Stimulated activated CD4-positive, alpha-beta T cell treated with anti-CD3 and anti-CD28 coated beads, Interleukin-4, amount 100 ng/mL, for 1 hour (primary cell): ENCODE measurements at places on chromosomes 7 and 10.
A peak's percentile ranks its signal among the peaks of the same experiment; 100 is the strongest.

DNA sequence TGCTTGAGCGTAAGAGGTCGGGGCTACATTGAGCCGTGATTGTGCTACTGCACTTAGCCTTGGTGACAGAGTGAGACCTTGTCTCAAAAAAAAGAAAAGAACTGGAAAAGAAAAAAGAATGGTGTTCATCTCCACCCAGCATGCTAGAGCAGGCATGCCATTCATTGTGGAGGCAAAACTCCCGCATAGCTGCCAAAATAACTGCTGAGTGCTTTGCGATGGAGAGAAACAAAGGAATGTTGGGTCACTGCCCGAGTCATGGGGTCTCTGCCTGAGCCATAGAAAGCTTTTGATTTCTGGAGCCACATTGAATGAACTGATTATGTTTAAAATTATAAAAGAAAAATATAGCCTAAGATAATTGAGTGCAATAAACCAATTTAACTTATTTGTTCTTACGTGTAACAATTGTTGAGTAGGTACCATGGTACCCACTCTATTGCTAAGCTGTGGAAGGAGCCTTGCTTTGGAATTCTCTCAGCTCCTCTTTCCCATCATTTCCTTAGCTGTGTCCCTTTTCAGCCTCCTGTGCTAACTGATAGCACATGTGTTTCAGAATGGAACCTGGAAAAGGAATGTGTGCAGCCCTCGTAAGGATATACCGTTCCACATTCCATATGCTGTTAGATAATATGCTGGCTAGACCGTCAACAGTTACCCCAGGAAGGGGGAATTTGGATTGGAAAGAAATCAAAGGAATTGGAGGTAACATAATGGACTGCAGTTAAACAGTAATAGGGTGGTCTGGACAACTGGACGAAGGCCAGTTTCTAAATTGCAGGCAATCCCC is 99.0 kb downstream of the KIAA1217 start:
- no peak for DNase-seq

GRCh38 chr7:133704453-133704852 is 422.7 kb upstream of the LRGUK start:
- no peak for DNase-seq

DNA sequence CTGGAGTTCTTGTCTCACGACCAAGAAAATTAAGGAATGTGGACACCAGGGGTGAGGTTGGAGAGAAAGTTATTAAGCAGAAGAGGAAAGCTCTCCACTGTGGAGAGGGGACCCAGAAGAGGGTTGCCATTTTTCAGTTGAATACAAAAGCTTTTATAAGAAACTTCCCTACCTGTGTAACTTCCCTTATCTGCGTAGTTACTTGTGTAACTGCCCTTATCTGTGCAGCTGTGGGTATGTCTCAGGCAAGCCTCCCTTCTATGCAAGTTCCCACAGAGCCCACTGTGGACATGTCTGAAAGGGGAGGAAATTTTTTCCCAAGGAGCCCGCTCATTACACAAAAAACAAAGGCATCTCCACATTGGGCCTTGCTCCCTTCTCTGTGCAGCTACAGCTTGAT is 94.9 kb downstream of the SVOPL start:
- DNase-seq = no peak

- no peak for DNase-seq
These were observed 228.8 kb upstream of the FAM3C start for GRCh38 chr7:121624958-121625357.

DNA sequence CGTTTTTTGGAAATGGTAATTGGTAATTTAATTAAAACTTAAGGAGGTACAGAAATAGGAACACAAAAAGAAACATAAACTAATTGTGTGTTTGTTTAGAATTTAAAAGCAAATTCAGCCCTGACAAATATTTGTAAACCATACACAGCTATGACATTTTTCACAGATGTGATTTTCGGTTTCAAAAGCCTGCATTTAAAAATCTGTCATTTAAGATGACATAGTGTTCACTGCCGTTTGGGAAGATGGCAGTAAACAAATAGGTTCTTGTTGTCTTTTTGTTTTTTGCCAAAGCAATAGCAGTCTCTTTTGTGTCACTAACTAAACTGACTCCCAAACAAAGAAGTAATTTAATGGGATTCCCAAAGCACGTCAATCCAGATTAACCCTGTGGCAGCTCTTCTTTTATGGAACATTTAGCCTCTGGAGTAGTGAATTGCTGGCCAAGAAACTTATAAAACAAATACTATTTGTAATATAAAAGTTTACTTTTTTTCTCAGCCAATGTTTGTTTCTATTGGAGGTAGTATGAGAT is 697.6 kb downstream of the PHTF2 start:
- no peak for DNase-seq

GRCh38 chr7:155533120-155533826 is 13.1 kb downstream of the CNPY1 start:
- DNase-seq = no peak

DNA sequence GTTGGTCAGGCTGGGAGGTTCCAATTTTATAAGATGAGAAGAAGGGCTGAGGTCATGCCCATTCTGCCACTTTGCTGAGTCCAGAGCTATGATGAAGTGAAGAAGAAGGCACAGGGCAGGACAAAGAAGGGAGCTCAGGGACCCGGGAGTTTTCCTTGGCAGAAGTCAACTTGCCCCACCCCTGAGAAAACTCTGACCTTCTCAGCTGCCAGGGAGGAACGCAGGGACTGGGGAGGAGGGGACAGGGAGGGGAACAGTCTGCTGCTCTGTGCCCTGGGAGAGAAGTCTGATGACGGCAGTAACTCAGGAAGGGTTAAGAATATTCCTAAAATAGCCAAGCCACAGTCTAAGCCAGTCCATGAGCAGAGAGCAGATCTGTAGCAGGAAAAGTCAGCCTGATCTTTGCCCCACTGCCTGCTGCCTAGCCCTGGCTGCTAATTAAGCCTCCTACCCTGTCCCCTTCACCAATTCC is 11.7 kb downstream of the ADIRF start:
- DNase-seq = no peak

DNA sequence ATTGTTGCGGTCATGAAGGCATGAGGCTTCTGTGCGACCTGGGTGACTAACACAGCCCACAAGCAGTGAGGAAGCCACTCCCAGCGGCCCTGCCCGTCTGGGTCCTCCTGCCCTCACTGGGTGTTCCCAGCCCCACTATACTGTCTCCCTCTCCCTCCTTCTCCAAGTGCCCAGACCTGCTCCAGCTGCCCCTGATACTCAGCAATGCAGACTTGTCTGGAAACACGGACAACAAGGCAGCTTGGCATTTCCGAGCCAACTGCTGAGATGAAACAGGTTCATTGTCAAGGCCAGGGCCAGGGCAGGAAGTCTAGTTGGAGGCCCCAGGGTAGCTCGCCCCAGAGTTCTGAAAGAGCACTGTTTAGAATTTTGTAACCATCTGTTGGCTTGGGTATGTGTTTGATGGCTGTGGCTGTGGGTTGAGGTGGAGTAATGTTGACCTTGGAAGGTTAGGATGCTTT is 95.7 kb downstream of the RBM20 start:
- peak; percentile 19 for DNase-seq

GRCh38 chr10:28871665-28872064 is 194.3 kb downstream of the BAMBI start:
- DNase-seq = no peak

- no peak for DNase-seq
These were observed 50.6 kb downstream of the TMEM168 start for GRCh38 chr7:112739436-112740180.

GRCh38 chr10:63137306-63137705 is 4.2 kb downstream of the NRBF2 start:
- DNase-seq = no peak

- DNase-seq = no peak
These were observed 375.3 kb upstream of the NFE2L3 start for GRCh38 chr7:25776744-25777123.

DNA sequence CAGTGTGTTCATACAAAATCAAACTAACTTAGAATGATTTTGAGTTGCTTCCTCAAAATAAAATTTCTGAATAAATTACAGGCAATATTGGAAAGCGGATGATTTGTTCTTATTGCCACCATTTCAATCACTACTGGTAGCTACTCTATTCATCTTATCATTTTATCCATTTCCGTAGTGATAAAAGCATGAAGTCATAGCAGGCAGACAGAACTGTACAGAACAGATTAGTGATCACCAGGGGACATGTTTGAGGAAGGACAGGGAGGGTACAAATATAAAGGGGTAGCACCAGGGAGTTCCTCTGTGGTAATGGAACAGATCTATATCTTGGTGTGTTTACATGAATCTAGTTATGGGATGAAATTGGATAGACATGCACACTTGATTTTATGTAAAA is 138.5 kb downstream of the WNT2 start:
- DNase-seq = no peak

DNA sequence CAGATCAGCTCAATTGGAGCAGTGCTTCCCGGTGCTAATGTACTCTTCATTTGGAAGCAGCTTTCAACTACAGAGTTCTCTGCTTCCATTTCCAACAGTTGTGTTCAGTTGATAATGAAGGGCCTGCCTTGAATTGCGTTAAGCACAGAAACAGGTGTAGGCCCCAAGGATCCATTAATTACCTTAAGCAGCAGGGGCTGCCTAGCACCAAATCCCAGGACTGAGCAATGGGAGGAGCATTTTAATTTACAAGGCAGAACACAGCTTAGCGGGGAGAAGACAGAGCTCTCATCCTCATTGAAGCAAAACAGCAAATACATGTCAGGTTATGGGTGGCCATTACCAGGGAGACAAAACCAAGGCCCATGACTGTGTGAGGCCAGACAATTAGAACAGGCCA is 349.6 kb downstream of the TFEC start:
- DNase-seq = no peak

DNA sequence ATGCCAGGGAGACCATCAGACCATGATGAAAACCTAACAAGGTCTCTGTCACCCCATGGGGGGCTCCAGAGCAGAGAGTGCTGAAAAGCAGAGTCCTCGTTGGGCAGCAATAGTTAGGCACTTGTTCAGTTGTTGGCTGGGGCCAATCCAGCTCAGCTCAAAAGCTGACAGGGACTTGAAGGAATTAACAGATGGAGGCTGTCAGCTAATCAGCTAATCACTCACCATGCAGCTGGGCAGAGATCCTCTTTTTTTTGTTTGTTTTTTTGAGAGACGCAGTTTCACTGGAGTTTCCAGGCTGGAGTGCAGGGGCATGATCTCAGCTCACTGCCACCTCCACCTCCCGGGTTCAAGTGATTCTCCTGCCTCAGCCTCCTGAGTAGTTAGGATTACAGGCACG is 18.1 kb downstream of the CEP55 start:
- no peak for DNase-seq

DNA sequence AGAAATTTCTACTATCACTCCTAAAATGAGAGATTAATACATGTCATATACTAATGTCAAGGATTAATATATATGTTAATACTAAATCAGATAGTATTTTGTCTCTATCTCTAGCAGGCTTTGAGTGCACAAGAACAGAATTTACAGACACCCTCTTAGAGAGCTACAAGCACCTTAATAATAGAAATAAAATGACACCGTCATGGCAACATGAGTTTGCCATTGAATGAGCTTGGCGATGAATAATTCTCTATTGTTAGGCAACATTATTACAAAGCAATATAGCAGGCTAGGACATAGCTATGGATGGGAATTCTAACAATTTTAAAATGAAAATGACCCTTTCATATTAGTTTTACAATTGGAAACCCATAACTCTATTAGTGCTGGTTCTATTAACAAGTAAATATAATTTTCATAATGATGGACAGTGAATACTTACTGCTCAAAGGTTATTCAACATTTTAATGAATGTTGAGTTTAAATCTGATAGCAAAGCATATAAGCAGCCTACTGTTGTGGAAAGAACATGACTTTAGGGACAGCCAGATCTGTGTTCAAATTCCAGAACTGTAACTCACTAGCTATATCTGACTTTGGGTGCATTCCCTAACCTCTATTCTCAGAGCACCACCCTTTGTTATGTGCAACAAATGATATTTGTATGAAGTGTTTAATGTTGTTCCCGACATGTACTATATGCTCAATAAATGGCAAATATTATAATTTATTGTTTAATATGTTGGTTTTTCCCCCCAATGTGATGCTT is 184.5 kb upstream of the DKK1 start:
- DNase-seq = no peak

DNA sequence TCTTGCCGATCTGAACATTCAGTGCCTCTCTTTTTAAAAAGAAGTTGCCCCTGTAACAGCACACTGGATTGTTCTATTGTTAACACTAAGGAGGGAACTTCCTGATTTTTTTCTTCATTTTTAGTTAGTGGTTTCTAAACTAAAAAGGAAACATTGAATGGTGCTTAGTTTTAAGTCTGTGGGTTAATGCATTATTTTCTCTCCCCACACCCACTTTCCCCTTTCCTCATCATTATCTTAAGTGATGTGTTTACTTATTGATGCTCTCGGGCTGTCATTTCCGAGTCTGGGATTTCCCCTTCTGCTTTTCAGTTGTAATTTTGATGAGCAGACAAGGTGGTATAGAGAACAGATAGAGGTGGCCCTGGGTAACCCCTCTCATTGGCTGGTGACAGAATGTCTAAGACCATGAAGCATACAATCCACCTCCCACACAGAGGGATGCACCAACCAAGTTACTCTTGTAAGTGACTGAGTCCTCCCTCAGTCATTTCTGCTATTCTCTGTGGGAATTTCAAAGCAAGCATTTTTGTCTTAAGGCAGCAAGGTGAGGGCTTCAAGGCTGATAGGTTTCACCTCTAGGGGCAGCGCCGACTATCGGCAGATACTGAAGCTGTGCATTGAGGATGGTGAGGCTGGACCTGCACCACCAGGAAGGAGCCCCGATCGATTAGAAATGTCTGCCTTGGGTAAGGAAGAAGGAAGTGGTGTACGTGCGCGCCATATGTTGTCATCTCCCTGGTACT is 49.5 kb downstream of the CHN2 start:
- DNase-seq = peak; percentile 33

GRCh38 chr7:108076156-108076555 is 54.0 kb downstream of the LAMB4 start:
- no peak for DNase-seq

DNA sequence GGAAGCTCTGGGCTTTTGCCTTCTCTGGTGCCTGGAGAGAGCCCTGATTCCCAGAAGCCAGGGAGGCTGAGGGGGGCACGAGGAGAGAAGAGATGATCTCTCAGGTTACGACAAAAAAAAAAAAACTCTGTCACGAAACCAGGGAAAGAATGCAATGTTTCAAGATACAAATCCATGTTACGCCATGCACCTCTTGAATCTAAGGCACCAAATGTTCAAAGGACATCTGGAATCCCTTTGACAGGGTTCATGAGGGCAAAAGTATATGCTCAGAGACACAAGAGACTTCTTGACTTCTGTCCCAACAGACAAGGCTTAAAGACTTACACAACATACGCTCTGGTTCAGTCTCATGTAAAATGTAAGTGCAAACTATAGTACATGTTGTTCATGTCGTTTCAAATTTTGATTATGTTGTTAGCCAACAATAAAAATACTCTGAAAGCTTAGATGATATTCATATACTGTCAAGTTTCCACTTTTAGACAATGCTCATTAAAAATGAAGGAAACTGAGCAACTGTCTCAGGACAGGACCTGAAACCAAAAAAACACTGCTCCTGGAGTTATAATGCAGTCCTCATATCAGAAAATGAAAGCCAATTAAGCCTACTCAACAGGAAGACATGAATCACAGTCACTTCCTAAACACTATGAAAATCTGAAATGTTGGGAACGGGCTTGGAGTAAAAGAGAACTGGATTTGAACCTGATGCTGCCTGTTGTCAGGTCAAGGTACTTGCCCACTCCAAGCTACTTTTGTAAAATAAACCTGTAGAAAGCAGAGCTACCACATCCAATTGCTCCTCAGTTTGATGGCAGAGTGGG is 72.3 kb downstream of the CHCHD3 start:
- no peak for DNase-seq
